ENCODE measurements at places on chromosomes 2 and 18. TPM values are rescaled to one million over a fixed set of nuclear protein-coding genes. Genes with fewer than 3 reads are reported as not detected.

GRCh38 chr2:212227755-212228154 is 310.8 kb downstream of the ERBB4 start:
- no peak overlapping the region for H3K27ac ChIP-seq
- no peaks in the 10 kb centered on the region for H3K36me3 ChIP-seq
- no peak for DNase-seq
- no peak overlapping the region for H3K4me3 ChIP-seq
- H3K4me1 ChIP-seq, result no peaks in the 10 kb centered on the region

GRCh38 chr2:30971231-30972025 is 164.2 kb upstream of the CAPN13 start:
- DNase-seq, result no peak
- H3K27me3 ChIP-seq, result no peaks in the 10 kb centered on the region
- no peaks in the 10 kb centered on the region for H3K4me1 ChIP-seq
- H3K4me3 ChIP-seq, result no peak overlapping the region
- H3K27ac ChIP-seq, result no peak overlapping the region
- H3K36me3 ChIP-seq, result no peaks in the 10 kb centered on the region

GRCh38 chr2:42127425-42128424 is 41.4 kb upstream of the EML4 start:
- DNase-seq, result no peak
- H3K4me1 ChIP-seq, result peaks cover 82% of the 10 kb centered on the region

DNA sequence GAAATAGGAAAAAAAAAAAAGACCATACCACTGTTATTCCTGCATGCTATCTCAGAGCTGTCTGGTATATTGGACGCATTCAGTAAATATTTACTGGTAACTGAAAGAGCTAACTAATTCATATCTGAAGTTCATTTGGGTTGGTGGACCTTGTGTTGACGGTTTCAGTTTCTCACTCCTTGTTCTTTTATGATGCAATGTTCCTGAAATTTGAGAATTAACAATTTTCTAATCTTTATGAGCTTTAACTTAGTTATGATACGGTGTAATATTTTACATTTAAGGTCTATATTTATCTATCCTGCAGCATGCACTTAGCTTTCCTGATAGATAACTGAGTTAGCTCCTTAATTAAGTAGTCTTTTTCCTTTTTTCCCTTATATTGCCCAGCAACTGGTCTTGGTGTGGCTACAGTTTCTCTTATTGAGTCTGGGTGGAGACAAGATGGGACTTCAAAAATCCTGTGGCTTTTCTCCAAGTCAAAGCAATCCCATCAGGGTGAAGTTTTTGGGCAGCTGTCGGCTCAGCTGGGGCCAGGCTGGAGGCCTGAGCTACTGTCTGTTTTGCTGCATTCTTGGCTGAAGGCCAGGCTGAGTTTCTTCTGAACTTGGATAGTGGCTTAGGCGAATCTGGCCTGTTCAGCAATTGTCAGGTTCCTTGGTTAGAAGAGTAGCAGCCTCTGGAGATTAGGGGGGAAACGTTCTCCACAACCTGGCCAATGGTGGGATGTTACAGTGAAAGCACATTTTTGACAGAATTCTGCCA is 78.4 kb upstream of the MEX3C start:
- no peaks in the 10 kb centered on the region for H3K36me3 ChIP-seq
- no peak overlapping the region for H3K4me3 ChIP-seq
- H3K27me3 ChIP-seq, result no peaks in the 10 kb centered on the region
- no peaks in the 10 kb centered on the region for H3K4me1 ChIP-seq
- no peak overlapping the region for H3K27ac ChIP-seq

DNA sequence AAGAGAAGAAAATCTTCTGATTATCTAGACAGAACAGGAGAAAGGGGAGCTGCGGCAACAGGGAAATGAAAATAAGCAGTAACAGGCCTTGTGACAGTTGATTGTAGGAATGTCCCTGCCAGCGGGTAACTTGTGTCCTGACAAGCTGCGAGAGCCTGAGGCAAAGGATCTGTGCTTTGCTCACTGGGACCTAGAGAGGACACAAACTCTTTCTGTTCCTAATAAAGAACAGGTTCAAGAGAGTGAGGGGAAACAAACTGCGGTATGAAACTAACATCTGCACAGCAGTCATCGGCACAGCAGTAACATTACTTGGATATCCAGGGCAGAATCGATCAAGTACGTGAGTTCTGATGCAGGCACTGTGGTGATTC is 103.7 kb upstream of the THOC1 start:
- DNase-seq, result no peak
- H3K4me1 ChIP-seq, result no peaks in the 10 kb centered on the region
- no peaks in the 10 kb centered on the region for H3K36me3 ChIP-seq
- peaks cover 3% of the 10 kb centered on the region for H3K27me3 ChIP-seq
- no peak overlapping the region for H3K27ac ChIP-seq
- no peak overlapping the region for H3K4me3 ChIP-seq

DNA sequence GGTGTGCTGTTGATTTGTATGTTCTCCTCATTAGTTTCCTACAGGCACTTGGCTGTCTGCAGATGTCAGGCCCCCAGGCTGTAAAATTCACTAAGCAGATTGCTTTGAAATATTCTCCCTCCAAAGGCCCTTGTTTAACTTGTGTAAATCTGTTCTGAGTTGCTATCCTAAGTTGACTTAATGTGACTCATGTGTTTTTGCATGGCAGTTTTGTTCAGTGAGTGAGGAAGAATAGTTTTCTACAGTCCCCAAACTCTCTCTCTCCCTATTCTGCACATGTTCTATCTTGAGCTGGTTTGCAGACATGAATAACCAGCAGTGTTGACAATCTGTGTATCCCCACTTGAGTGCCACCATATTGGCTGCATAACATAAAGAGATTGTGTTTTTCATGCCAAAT is 1005.4 kb upstream of the DDX18 start:
- H3K27ac ChIP-seq, result no peak overlapping the region
- no peak for DNase-seq
- no peaks in the 10 kb centered on the region for H3K27me3 ChIP-seq
- H3K4me3 ChIP-seq, result no peak overlapping the region
- no peaks in the 10 kb centered on the region for H3K4me1 ChIP-seq

- H3K27me3 ChIP-seq, result no peaks in the 10 kb centered on the region
- H3K27ac ChIP-seq, result no peak overlapping the region
- DNase-seq, result no peak
- no peaks in the 10 kb centered on the region for H3K36me3 ChIP-seq
- no peak overlapping the region for H3K4me3 ChIP-seq
- H3K4me1 ChIP-seq, result no peaks in the 10 kb centered on the region
Observed at GRCh38 chr2:181998891-181999654, 13.4 kb downstream of the PPP1R1C start.

DNA sequence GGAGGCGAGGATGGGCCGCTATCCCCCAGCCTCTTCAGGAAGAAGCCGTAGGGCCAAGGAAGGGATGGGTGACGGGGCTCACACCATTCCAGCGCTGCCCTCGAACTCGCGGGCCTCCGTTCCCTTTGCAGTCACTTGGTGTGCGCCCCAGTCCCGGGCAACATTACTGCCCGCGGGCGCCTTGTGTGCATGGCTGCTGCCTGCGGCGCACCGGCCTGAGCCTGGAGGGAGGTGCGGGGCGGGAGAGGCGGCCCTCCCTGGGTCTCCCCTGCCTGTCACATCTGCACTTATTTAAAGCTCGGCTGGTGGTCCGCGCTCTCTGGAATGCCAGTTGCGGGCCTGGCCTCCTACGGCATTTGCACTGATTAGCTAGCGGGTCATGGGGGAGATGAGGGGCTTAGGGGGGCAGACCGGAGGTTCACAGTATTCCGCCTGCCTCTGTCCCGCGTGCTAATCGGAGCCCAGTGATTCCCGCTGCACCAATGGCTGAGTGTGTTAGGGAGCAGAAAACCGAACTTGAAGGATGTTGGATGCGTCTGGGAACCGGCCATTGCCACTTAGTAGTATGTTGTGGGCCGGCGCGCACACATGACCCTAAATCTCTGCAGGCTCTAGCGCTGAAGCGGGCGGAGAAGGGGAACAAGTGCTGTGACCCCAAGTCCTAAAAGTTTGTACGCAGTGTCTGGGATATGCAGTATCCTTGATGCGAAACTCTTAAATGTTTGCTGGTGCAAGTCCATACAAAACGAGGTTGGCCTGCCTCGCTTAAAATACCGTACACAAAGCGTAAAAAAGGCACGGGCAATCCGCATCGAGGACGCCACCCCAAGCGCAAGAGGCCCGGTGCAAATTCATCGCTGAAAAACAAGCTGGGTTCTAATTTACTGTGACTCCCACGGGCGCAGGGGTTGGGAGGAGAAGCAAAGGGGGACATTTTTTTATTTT is 161.2 kb upstream of the SIX2 start:
- no peaks in the 10 kb centered on the region for H3K36me3 ChIP-seq

DNA sequence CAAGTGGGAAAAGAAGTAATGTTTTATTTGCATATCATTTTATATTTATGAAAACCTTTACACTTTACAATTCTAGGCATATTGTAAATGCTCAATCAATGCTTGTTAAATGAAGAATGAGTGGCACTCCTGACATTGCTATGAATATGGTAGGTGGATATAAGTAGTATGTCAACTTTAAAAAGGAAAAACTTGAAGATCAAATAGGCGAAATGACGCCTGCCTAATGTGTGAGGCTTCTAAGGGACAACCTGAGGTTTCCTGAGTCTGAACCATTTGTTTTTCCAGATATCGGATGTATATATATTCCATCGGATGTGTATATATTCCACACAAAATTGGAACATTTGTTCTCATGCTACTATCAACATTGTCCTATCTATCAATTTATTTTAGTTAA is 1.4 kb downstream of the STAT4 start:
- peak overlapping the region; percentile 96 for H3K27ac ChIP-seq
- H3K4me1 ChIP-seq, result peaks cover 55% of the 10 kb centered on the region

DNA sequence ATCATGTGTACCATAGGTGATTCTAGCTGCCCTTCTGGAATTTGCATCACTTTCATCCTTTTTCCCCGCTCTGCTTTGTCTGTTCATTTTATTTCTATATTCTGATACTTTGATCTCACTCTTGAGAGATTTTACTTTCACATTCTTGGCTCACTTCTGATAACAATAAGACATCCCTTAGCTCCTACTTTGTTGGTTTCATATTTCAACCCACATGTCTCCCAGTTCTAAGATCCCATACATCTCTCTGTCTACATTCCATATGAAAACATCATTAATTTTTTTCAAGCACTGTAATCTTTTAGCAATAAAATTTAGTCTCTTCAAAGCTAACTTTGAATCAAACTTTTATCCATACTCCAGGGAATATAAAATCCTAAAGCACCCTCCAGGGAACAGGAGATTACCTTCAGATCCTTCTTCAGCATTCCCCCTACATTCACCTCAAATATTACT is 75.6 kb downstream of the COL3A1 start:
- no peaks in the 10 kb centered on the region for H3K36me3 ChIP-seq
- no peak for DNase-seq
- no peaks in the 10 kb centered on the region for H3K27me3 ChIP-seq
- H3K4me1 ChIP-seq, result peaks cover 1% of the 10 kb centered on the region

DNA sequence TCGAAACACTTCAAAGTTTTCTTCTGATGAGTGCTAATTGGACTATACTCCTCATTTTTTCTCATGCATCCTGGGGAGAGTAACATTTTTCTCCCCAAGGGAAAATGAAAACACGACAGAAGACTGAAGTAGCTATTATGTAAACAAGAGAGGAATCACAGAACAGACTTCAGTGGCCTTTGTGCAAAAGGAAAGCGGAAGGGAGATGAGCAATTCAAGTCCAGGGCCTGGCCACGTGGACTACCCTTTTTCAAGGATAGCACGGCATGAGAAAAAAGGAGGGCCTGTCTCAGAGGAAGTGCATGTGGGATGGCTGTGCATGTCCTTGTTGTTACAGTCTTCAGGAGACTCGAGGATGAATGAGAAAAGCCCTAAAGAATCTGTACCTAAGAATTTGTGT is 43.8 kb upstream of the KCNE4 start:
- no peak overlapping the region for H3K27ac ChIP-seq
- no peak for DNase-seq
- no peak overlapping the region for H3K4me3 ChIP-seq
- H3K27me3 ChIP-seq, result peaks cover 11% of the 10 kb centered on the region
- H3K4me1 ChIP-seq, result no peaks in the 10 kb centered on the region
- H3K36me3 ChIP-seq, result no peaks in the 10 kb centered on the region

GRCh38 chr2:2859164-2859563 is 518.5 kb downstream of the EIPR1 start:
- no peak for DNase-seq
- H3K36me3 ChIP-seq, result no peaks in the 10 kb centered on the region
- no peaks in the 10 kb centered on the region for H3K4me1 ChIP-seq
- H3K4me3 ChIP-seq, result no peak overlapping the region
- no peak overlapping the region for H3K27ac ChIP-seq

- DNase-seq, result no peak
- H3K4me3 ChIP-seq, result no peak overlapping the region
- no peak overlapping the region for H3K27ac ChIP-seq
Observed at GRCh38 chr2:222261504-222261903, 37.3 kb downstream of the PAX3 start.

DNA sequence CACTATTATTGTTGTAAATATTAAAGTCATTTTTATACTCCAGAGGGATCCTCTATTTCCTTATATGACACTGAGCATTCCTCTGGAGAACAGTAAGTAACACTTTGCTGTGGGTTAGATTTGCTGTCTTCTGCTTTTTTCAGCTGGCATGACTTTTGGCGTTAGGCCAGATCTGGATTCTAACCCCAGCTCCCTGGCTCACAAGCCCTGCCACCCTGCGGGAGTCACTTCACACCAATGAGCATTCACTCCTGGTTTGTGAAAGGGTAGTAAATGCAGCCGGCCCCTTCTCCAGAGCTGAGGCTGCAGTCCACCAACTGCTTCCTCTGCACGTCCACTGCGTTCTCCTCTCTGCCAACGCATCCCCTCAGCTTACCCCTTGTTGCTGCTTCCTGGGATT is 373.8 kb upstream of the RAB6C start:
- H3K4me3 ChIP-seq, result no peak overlapping the region
- peaks cover 16% of the 10 kb centered on the region for H3K27me3 ChIP-seq
- no peak for DNase-seq
- H3K4me1 ChIP-seq, result no peaks in the 10 kb centered on the region
- H3K36me3 ChIP-seq, result no peaks in the 10 kb centered on the region

GRCh38 chr2:230671117-230671516 is 41.5 kb upstream of the CAB39 start:
- H3K27ac ChIP-seq, result no peak overlapping the region
- no peak for DNase-seq
- H3K4me3 ChIP-seq, result no peak overlapping the region
- H3K36me3 ChIP-seq, result peaks cover 4% of the 10 kb centered on the region
- peaks cover 52% of the 10 kb centered on the region for H3K4me1 ChIP-seq

- peaks cover 23% of the 10 kb centered on the region for H3K36me3 ChIP-seq
- no peaks in the 10 kb centered on the region for H3K4me1 ChIP-seq
- H3K4me3 ChIP-seq, result no peak overlapping the region
- H3K27ac ChIP-seq, result no peak overlapping the region
- DNase-seq, result no peak
- no peaks in the 10 kb centered on the region for H3K27me3 ChIP-seq
Observed at GRCh38 chr2:186274936-186275575, 211.0 kb upstream of the ZC3H15 start.

Gene CMPK2
- 11.8 TPM for total RNA-seq

Gene SEC11C
- total RNA-seq, result 57.8 TPM

Gene STPG4
- total RNA-seq, result not detected
